ENCODE measurements at places on chromosomes 4 and X.

DNA sequence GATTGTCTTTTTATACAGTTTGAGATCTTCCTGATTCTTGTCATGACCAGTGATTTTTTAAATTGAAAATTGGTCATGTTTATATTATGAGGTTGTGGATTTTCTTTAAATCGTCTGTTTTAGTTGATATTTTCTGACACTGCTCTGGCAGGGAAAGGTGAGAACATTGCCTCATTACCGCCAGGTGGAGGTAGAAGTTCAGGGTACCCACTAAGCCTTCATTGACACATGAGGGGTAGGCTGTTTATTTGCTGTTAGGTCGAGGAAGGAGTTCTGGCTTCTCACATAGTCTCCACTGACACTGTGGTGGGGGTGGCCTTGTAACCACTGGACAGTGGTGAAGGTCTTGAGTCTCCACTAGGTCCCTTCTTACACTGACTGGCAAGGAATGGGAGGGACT is 117.6 kb upstream of the GPR101 start:
- no peak for DNase-seq

DNA sequence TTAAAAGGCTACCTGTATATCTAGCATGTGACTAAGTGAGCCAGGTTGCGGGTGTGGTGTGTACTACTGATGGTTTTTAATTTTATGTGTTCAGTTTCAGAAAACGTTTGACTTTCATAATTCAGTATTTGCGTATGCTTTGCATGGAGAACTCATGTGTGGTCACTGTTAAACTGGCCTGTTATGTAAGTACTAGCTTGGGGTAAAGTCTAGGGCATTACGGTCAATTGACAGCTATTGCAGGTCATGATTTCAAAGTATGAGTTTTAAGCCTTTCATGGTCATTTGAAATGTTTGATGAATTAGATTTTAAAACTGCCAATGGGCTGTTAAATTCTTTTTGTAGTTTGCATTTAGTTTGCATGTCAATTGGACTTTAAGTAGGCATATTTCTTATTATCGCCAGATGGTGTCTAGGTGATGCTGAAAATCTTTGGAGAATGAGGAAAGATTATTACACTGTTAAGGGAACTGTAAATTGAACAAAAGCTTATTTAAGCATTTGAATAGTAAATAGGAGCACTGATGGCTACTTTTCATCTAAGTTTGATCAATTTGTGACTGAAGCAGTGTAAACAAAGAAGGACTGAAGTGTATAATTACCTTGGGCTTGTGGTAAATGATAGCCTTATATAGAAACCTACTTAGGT is 563.4 kb downstream of the DACH2 start:
- DNase-seq, result no peak

- DNase-seq, result no peak
These were observed 13.5 kb upstream of the GRIA3 start for GRCh38 chrX:123170546-123170945.

DNA sequence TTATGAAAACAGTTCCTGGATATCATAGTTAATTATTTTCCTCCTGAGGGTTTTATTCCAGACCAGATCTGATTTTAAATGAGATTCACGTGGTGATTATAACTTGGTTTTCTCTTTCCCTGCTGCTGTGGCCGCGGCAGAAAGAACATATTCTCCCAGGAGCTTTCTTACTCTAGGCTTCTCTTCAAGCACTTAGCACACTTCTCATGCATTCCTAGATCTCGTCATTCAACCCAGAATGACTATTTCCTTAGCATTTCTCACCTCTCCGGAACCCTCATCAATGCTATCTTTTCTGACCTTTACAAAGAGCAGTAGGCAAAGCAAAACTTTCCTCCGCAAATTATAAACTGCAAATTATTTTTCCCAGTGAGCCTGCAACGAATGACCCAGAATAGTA is 122.9 kb downstream of the GPAT3 start:
- no peak for DNase-seq

GRCh38 chrX:154372612-154373022 is 1.8 kb downstream of the FLNA start:
- no peak for DNase-seq

- no peak for DNase-seq
These were observed 69.1 kb downstream of the PSAPL1 start for GRCh38 chr4:7365462-7366179.

GRCh38 chr4:153207027-153207426 is 2.8 kb downstream of the TRIM2 start:
- DNase-seq, result no peak

- DNase-seq, result no peak
These were observed 44.7 kb downstream of the OSTC start for GRCh38 chr4:108695062-108695461.

- no peak for DNase-seq
These were observed 32.4 kb downstream of the SLC2A9 start for GRCh38 chr4:9988933-9989332.

GRCh38 chr4:82789025-82789776 is 9.4 kb downstream of the SCD5 start:
- no peak for DNase-seq

DNA sequence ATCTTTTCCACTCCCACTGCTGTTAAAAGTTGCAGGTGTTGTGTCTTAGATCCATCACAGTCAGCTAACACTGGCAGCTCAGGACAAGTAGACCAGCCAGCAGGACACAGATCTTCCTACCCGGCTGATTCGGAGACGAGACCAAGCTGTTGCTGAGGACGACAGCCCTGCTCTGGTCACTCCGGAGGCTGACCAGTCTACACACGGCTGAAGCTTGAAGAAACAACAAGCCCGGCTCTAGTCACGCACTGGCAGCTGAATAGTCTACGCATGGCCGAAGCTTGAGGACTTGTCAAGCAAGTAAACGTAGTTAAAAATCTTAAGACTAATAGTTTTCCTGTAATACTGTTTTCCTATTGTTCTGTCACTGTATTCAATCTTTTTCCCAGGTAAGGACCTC is 1.8 kb downstream of the ACOX3 start:
- no peak for DNase-seq

DNA sequence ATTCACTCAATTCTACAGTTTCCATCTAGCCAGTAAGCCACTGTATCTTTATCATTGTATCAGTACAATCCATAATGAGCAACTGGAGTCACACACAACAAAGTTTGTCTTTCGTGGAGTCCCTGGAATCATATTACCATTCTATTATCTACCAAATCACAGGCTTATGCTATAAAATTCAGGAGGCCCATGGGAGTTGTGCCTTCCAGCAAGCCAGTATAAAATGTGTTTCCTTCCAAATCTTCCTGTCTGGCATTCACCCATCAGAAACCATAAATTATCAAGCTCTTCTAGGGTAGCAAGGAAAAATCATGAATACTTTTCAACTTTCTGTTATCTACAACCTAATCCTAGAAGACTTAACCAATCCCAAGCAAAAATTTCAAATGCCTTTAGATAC is 1383.3 kb upstream of the PCDH7 start:
- no peak for DNase-seq

DNA sequence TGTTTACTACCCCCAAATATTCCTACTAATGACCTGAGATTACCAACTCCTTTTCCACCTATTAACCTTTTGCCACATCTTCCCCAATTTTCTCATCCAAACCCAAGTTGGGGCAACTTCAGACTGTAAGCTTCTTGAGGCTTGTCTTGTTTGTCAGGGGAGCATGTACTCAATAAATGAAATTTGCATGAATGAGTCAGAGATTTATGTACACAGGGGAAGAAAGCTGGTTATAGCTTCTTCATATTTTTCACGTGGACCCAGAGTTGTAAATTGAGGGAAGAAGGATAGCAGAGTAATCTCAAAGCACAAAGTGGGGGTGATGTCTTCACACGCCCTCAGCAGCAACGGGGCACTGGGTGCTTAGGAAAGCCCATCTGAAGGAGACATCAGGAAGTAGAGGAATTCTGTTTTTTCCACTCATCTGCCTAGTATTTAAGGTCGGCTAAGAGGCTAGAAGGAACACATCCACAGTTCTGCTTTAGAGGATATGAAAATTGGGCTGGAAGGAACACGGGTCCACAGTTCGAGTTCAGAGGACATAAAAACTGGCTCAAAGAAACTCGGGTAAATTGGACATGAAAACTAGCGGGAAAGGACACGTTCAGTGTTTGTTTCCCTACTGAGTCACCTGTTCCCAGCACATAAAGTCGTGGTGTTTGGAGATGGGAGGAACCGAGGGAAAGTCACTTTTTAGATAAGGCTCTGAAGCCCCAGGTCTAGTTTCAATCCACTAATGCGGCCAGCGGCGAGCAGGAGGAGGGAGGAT is 696 bp upstream of the CA5B start:
- DNase-seq, result no peak

GRCh38 chrX:48617542-48618340 is 20.4 kb downstream of the WDR13 start:
- peak; percentile 73 for DNase-seq

GRCh38 chr4:110418641-110419040 is 57.3 kb upstream of the ENPEP start:
- DNase-seq, result no peak

DNA sequence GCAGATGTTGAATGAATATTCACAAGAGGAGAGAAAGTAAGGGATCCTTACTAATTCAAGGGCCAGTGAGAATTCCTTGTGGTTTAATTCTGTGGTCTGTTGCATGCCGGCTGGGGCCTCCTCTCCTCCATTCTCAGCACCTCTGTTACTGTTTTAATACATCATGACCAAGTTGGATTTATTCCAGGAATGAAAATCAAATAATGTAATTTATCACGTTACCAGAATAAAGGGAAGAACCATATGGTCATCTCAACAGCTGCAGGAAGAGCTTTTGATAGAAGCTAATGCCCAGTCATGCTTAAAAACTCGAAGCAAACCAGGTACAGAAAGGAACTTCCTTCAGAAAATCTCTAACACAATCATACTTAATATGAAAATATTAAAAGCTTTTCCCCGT is 54.1 kb downstream of the GRK4 start:
- no peak for DNase-seq

- DNase-seq, result no peak
These were observed 109.8 kb downstream of the PARM1 start for GRCh38 chr4:75042601-75043208.

GRCh38 chrX:110175146-110175545 is 142.7 kb downstream of the AMMECR1 start:
- DNase-seq, result no peak

GRCh38 chrX:133630362-133630761 is 215.1 kb upstream of the GPC4 start:
- no peak for DNase-seq

DNA sequence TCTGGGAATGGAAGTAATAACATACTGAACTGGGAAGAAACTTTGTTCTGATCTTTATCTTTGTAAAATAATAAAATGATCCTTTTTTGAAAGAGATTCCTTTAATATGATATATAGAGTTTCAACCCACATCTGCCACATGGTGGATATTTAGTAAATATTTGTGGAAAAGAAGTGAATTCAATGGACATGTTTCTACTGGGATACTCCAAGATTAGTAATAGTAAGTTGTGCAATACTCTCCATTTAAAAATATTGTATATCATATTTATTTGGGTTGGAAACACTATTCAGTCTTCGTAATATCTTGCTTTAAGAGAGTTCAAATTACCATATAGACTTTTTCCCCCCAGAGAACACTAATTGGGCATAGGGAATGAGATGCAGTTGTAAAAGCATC is 17.8 kb upstream of the ARSJ start:
- DNase-seq, result no peak

- peak; percentile 35 for DNase-seq
These were observed 29.6 kb downstream of the SMARCA1 start for GRCh38 chrX:129493643-129494042.

DNA sequence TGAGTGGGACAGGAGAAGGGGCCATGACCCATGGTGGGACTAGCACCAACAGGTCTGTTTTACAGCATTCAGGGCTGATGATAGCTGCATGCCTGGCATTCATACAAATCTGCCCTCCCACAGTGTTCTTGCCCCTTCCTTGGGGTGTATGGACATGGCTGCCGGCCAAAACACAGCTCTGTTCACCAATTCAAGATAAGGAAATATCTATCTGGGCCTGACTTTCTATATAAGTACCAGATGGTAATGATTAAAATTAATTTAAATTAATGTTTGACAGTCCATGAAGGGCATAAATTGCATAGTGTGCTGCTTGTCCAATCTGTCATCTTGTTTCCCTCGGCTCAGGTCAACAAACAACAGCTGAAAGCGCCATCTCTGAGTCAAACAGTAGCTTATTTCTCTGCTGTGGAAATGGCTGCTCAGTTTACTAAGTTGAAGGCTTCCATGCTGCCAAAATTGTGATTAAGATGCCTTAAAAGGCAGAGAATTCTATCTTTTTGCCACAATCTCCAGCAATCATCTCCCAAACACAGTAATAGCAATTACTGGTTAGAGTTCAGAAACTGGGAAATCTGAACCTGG is 67.0 kb upstream of the TSPAN7 start:
- DNase-seq, result no peak

- DNase-seq, result no peak
These were observed 885.7 kb upstream of the ADGRL3 start for GRCh38 chr4:60314416-60314815.

DNA sequence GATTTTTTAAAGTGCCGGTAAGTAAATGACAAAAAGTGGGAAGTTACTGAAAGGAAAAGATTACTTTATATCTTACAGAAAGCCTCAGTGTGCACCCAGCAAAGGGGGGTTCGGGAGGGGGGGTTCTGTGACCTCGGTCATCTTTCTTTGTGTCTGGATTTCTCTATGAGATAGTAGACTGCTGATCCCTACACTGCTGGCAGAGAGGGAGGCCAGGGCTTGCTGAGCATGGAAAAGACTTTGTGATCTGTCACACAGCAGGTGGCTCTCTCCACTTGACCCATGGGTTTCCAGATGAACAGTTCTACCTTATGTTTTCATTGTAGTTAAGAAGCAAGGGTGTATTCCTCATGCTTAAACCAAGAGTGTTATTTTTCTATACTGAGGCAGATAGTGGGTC is 475.6 kb downstream of the PCDH10 start:
- peak; percentile 30 for DNase-seq

GRCh38 chr4:25290490-25291067 is 22.0 kb upstream of the ZCCHC4 start:
- DNase-seq, result no peak

DNA sequence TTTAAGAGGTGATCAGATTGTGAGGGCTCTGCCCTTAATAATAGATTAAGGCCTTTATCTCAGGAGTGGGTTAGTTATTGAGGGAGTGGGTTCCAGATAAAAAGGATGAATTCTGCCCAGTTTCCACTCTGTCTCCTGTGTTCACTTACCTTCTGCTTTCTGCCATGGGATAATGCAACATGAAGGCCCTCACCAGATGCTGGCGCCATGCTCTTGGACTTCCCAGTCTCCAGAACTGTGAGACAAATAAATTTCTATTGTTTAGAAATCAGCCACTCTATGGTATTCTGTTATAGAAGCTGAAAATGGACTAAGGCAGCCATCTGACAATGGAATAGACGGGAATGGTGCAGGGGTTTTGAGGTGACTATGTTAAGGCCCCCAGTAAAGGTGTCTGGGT is 6.9 kb upstream of the RELL1 start:
- DNase-seq, result no peak

DNA sequence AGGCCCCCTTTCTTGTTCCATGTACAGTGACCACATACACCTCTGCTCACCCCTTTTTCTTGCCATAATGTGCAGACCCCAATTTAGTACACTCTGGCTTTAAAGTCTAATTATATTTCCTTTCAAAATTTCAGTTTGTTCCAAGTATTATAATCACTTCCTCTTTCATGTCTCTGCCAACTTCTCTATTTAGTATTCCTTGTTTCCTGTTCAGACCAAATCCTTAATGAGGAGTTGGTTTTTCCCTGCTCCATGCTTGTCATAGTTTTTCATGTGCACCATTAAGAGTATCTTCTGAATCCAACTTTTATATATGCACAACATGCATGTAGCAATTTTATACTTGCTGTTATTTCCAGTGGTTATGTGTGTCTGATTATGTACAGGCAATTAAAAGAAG is 32.3 kb downstream of the USP53 start:
- no peak for DNase-seq

All from choroid plexus epithelial cell (primary cell).